ENCODE measurements at places on chromosomes 2 and 18.

DNA sequence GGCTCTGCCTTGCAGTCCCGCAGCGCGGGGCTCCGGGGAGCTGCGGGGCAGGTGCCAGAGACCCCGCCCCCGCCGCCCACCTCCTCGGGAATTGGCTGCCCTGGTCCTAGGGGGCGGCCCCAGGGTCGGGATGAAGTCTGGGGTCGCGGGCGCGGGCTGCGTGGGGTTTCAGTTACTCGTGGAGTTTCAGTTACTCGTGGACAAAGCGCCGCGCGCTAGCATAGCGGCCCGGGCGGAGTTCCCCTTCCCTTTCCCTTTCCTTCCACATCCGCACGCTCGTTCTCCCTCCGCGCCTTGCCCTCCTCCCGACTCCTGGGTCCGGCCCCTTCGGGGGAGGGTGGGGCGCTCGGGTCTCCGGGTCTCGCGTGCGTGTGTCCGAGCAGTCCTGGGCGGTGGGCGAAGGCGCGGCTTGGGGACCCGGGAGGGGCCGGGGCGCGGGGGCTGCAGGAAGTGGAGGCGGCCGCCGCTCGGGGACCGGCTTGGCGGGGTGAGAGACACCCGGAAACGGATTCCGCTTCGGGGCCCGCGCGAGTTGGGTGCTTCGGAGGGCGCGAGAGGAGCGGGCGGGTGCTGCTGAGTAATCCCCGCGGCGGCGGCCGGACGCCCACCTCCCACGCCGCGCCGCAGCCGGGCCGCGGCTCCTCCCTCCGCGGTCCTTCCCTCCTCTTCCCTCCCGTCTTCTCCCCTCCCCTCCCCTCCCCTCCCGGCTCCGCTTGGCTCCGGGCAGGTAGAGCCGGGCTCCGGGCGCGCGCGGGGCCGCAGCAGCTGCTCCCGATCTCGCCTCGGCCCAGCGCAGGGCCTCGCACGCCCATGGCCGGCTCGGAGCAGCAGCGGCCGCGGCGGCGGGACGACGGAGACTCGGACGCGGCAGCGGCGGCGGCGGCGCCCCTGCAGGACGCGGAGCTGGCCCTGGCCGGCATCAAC lies at the start of gene TTC39C:
TSS of gene TTC39C (plus strand) at position 693 of the 924 bp plus-strand sequence. CDS start at position 811, 118 bp downstream.
- no peak for DNase-seq

- no peak for DNase-seq
Observed at GRCh38 chr2:193566886-193567285, 1372.2 kb upstream of the TMEFF2 start.

GRCh38 chr2:68907920-68908253 lies 36.7 kb upstream of the BMP10 start:
- peak; percentile 70 for DNase-seq

DNA sequence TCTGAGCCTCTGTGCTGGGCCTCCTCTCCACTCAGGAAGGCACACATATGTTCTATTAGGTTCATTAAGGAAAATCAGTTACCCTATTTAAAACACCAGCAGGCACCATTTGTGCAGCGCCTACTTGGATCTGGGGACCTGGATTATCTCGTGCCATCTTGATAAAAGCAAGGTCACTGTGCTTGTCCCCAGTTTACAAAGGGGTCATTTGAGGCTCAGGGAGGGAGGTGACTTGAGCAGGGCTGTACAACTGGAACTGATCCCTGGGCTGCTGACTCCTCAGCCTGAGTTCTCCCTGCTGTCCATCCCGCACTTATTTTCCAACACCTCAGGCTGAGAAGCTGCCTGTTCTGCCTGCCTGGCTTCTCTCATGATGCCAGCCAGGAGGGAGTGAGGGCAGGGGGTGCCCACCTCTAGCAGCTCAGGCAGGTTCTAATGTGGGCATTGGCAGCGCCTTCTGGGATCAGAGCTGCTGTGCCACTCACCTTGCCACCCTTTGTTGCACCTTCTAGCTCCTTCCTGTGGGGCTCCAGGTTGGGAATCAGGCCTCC lies 120.3 kb downstream of the GLI2 start:
- no peak for DNase-seq

GRCh38 chr2:36170805-36171204 lies 184.8 kb upstream of the CRIM1 start:
- DNase-seq: no peak

GRCh38 chr2:55311444-55311870 lies 42.4 kb upstream of the MTIF2 start:
- peak; percentile 2 for DNase-seq

DNA sequence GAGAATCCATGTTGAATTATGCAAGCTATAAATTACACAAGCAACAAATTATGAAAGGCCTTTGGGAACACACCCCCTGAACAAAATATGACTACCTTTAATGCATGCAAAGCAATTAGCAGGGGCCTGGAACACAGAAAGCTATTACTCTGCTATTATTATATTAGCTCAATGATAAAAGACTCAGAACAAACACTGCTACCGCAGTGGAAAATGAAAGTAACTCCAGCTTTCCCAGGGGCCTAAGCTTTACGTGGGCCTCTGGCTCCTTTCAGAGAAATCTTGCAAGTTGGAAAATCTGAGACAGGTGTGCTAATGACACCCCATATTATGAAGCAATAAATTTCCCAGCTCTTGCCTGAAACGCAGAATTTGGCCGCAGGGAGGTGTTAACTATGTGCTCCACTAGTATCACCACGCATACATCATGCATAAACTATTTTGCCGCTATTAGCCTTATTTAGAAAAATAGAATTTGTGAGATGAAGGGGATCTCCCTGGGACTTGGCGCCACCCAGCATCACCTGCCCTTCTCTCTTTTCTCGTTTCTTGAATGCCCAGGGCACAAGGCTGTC lies 321.6 kb upstream of the LYPD1 start:
- no peak for DNase-seq

- no peak for DNase-seq
Observed at GRCh38 chr2:236507393-236508085, 62.1 kb upstream of the ACKR3 start.

DNA sequence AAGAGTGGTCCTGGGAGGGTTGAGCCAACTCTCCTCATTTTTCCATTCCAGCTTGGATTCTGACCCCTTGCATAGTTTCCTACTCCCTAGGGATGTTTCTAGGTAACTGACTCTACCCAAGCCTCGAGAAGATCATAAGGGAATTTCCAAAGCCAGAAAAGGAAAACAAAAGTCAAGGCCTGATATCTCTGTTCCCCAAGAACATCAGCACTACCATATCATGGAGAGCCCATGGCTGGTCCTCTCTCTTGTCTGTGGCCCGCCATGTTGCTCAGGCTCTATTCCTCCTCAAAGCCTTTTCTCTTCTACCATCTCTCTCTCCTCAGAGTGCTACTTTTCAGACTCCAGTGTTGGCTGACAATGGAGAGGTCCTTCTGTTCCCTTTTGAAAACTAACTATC lies 99.6 kb upstream of the KLF7 start:
- no peak for DNase-seq

GRCh38 chr2:217652761-217653639 lies 349.8 kb downstream of the TNS1 start:
- DNase-seq: no peak

DNA sequence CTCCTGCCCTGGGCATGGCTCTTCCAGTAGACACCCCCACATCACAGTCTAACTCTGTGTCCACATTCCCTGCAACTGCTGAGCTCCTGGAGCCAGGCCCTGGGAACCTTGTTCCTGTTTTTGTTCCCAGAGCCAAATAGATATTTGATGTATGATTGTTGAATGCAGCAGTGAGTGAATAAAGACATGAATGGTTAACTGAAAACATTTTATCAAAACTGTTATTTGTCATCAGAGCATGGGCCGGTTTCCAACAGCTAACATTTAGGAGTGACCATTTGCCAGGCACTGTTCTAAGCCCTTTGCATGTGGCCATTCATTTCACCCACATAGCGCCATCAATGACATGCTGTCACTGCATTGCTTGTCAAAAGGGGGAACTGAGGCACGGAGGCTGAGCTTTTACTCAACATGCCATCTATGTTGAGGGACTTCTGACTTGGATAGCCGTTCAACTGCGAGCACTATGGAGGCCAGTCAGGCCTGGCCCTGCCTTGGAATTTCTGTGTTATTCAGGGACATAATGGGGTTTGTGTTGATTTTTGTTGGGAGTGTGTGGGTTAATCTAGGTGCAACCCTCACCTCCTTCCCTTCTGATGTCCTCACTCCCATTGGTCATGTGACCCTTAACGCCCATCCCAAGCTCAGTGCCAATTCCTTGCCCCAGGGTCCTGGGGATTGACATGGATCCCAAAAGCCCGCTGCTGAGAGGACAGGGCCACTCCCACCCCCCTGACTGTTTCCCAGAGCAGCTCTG lies 12.6 kb downstream of the IL1R1 start:
- DNase-seq: no peak

GRCh38 chr2:216081487-216082116 lies at the start of the genes PECR and TMEM169:
TSS of gene PECR (minus strand) at chr2:216081809. CDS start at chr2:216081741, 68 bp downstream.
TSS of gene TMEM169 (plus strand) at chr2:216081919. CDS start at chr2:216095964, 14,045 bp downstream.
- peak; percentile 26 for DNase-seq

GRCh38 chr2:85996591-85996990 lies 107.8 kb upstream of the ST3GAL5 start:
- no peak for DNase-seq

GRCh38 chr2:41698678-41699422 lies 349.0 kb upstream of the PKDCC start:
- DNase-seq: no peak

DNA sequence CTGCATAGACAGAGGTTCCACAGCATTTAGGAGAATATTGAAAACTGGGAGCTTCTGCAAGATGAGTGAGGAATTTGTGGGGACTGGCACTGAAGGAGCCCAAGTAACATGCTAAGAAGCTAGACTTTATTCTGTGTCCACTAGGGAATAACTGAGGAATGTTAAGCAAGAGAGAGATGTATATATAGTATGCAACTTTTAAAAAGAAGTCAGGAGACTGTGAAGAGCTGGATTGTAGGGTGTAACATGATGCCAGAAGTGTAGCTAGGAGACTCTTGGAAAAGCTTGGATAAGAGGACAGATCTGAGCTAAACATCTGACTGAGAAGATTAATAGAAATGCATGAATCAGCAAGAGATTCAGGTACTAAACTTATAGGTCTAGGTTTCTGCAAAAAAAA lies 270.6 kb upstream of the MMADHC start:
- DNase-seq: no peak

- DNase-seq: peak; percentile 70
Observed at GRCh38 chr2:172931918-172932520, 143.6 kb upstream of the MAP3K20 start.

DNA sequence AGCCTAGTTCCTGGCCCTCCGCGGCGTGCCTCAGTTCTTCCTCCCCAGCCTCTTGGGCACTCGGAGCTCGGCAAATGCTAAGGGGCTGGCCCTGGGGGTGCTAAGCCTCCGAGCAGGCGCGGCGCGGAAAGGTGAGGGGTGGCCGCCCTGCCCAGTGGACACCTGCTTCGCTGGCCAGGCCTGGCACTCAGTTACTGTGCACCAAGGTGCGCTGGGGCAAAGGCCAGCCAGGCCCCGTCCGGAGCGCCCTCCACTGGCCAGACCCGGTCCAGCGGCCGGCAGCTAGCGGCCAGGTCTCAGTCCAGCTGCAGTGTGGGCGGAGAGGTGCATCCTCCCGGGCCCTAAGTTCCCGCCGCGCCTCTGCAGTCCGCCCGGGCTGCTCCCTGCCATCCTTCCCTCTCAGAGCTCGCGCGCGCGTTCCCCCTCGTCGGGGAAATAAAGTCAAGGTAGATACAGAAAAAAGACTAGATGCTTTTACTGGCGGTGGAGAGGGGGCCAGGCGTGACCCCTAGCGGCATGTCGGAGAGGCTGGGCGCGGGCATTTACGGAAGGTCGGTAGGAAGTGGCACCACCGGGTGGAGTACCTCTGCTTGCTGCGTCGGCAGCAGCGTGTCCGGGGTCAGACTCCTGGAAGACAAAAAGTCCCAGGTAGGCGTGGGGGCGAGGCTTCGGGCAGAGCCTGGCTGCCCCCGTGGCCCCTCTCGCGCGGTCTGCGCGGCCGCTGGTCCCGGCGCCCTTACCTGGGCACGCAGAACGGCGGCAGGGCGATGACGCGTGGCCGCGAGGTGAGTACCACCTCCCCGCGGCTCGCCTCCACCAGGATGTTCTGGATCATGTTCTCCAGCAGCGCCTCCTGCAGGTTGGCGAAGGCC lies 9.4 kb upstream of the CRYBA2 start:
- DNase-seq: no peak

- DNase-seq: no peak
Observed at GRCh38 chr2:239936838-239937581, 88.1 kb downstream of the NDUFA10 start.

GRCh38 chr18:11047817-11048216 lies 101.6 kb downstream of the PIEZO2 start:
- DNase-seq: no peak

GRCh38 chr2:85852937-85853498 lies 35.8 kb downstream of the ST3GAL5 start:
- peak; percentile 71 for DNase-seq

DNA sequence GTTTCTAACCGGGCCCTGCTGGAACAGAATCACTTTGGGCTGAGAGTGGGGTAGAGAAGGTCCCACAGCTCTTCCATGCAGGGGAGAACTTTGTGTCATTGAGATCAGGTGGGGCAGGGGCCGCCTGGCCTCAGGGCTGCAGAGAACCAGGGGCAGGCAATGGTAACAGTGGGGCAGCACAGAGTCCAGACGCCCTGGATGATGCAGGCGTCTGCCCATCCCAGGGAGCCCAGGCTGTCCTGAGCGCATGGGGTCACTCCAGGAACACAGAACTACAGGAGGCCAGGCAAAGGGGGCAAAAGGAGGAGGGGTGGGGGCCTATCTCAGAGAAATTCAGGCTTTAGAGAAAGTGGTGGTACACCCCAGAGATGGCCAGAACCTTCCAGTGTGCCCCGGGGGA lies 121.3 kb downstream of the NDUFA10 start:
- DNase-seq: no peak

DNA sequence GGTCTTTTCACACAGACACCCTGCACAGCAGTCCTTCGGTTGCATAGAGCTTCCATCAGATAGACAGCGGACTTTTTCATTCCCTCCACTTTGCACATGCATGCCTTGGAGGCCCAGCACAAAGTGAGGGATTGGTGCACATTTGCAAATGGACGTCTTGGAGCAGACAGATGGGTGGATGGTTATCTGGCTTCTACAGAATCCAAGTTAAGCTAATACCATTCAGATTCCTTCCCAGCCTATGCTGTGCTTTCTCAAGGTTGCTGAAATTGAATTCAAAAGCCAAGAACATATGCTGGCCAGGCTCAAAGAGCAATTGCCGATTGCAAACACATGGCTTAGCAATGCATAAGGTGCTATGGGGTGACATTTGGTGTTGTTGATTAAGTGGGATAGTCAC lies 186.4 kb downstream of the VAPA start:
- DNase-seq: no peak

- DNase-seq: no peak
Observed at GRCh38 chr18:1014951-1015624, 110.4 kb downstream of the ADCYAP1 start.

- no peak for DNase-seq
Observed at GRCh38 chr2:101272045-101272784, 19.5 kb downstream of the CNOT11 start.

GRCh38 chr2:226426292-226426736 lies 373.3 kb downstream of the IRS1 start:
- DNase-seq: no peak

- DNase-seq: no peak
Observed at GRCh38 chr2:216163518-216163917, 54.4 kb downstream of the XRCC5 start.

GRCh38 chr18:22168360-22168921 lies 948 bp upstream of the GATA6 start:
- no peak for DNase-seq

- no peak for DNase-seq
Observed at GRCh38 chr2:86617153-86617552, 6.5 kb downstream of the RNF103 start.
